Stimulated activated CD8-positive, alpha-beta memory T cell treated with anti-CD3 and anti-CD28 coated beads, Interleukin-7, amount 100 ng/mL, for 48 hours (primary cell): ENCODE measurements at places on chromosomes 11 and 22.

GRCh38 chr22:24460418-24461089 lies 33.2 kb downstream of the ADORA2A start:
- peak; percentile 15 for DNase-seq

GRCh38 chr11:1748636-1749394 lies 1.6 kb downstream of the IFITM10 start:
- DNase-seq, result no peak

GRCh38 chr11:76385903-76386302 lies 4.8 kb downstream of the GVQW3 start:
- no peak for DNase-seq

DNA sequence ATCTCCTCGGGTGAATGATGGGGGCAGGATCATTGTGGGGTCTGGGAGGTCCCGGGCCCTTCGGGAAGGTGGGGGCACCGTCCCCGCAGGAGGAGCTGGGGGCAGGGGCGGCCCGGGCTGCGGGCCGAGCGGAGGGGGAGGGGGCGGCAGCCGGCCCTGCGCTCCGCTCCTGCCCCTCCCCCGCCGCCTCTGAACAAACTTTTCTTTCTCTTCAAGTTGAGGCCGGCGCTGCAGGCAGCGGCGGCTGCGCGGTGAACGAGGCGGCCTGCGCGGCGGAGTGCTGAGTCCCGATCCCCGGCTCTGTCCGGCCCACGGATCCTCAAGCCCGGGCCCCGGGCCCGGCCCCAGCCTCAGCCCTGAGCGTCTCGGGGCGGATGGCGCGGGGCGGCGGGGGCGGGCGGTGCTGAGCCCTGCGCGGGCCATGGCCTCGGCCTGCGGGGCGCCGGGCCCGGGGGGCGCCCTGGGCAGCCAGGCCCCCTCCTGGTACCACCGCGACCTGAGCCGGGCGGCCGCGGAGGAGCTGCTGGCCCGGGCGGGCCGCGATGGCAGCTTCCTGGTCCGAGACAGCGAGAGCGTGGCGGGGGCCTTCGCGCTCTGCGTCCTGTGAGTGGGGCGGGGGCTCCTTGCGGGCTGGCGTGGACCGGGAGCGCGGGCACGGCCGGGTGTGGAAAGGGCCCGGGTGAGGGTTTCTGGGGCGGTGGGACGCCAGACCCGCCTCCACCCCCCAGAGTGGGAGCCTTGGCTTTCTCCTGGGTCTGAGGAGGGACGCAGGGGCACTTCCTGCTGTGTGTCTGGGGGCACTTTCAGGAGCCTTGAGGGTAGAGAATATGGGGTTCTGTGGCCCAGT lies at the start of gene INPPL1:
TSS of gene INPPL1 (plus strand) at position 204 of the 847 bp plus-strand sequence. CDS start at position 422, 218 bp downstream.
- DNase-seq, result peak; percentile 19

- no peak for DNase-seq
Measured at GRCh38 chr11:23723861-23724260, 773.0 kb upstream of the LUZP2 start.

- DNase-seq, result no peak
Measured at GRCh38 chr11:19025481-19026406, 34.8 kb downstream of the MRGPRX2 start.

GRCh38 chr11:112401036-112401769 lies 140.5 kb upstream of the PLET1 start:
- no peak for DNase-seq

- no peak for DNase-seq
Measured at GRCh38 chr11:3213659-3214419, 4.8 kb downstream of the MRGPRG start.

- no peak for DNase-seq
Measured at GRCh38 chr22:39356464-39356863, 6.7 kb downstream of the SYNGR1 start.

DNA sequence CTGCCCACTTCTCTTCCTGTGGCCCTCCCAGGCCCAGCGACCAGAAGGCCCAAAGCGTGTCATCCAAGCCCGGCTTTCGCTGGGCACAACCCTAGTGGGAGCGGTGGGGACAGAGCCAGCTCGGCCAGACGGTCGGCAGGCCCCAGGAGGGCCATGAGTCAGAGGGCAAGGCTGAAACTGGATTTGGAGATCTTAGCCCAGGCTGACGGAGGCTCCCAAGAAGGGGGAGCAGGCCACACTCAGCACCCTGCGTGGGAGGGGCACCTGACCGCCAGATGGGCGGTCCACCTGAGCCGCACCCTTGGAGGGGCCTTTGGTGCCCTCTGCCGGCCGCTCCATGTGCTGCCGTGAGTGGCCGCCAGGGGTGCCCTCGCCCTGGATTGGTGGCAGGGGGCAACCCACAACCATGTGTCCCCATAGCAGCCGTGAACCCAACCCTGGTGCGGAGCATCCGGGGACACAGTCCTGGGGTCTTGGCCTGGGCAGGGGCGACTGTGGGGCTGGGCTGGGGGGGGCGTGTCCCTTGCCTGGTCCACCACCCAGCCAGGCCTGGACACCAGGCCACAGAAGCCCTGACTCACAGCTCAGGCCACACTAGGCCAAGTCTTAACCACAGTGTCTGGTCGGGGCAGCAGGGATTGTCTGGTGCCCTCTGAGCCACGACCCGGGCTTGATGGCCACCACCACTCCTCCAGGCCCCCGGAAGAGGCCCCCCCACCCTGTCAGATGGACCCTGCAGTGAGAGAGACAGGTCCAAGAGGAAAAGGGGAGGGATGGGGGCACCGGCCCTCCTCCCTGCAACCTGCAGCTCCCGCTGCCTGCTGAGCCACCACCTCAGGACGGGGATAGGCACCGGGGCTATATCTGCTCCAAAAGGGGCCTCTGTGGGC lies 19.2 kb upstream of the TALDO1 start:
- DNase-seq, result peak; percentile 65

- DNase-seq, result no peak
Measured at GRCh38 chr22:19981961-19982920, 34.4 kb downstream of the ARVCF start.

- no peak for DNase-seq
Measured at GRCh38 chr11:123184531-123184930, 10.5 kb downstream of the CLMP start.

DNA sequence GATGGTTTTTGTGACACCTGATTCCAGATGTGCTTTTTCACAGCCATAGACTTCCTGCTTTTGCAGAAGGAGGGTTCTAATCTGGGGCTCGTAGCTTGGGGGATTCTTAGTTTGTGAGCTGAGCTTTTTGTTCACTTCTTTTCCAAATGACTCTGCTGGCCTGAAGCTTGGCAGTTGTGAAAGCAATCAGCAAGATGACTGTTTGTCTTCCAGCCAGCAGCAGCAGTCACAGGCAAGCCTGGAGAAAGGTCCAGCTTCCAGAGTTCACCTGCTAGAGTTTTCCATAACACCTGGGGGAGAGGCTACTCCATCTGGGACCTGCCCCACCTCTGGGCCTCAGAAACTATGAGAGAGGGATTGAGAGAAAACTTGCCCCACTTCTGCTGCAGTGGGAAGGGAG lies 4.1 kb downstream of the MARK2 start:
- DNase-seq, result no peak

DNA sequence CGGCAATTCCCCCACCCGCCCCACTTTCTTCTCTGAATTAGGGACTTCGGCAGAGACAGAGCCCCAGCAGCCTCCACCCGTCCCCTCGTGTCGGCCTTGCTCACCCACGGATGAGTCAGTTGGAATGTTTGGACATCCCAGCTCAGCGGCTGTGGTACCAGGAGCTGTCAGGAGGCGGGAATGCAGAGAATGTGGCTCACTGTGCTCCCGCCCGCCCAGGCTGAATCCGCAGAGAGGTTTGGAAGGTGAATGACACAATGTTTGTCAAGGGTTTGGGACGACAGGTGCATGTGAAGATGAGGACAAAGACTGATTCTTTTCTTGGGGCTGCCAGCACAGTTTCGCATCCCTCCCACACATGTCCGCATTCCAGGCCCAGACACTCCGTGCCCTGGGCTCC lies 39.6 kb downstream of the LIF start:
- DNase-seq, result no peak

DNA sequence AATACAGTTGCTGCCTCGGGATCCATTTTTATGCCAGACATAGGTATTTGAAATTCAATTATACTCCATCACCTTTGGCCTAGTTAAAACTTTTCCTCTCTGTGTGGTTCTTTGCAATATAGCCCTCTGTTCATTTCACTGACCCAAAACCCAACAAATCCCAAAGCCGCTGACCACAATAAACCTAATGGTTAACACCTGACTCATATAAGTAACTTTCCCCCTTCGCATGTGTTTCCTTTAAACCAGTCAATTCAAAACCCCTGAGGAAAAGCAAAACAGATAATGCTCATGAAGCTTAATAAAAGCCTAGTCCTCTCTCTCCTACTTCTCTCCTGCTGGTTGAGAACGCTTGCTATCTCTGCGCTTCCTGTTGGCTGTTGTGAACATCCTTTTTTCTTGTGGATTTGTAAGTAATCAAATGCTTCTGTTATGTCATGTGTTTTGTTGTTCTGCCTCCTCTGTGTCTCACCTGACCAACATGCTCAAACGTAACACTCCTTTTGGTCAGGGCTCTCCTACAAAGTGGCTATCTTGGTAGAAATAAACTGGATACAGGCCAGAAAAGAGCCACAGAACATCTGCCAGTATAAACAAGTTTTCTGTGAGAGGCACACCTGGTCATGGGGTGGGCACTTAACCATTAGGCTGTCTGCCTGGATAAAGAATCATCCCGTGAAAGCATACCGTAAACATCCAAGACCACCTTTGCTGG lies 652.6 kb downstream of the METTL15 start:
- DNase-seq, result no peak

DNA sequence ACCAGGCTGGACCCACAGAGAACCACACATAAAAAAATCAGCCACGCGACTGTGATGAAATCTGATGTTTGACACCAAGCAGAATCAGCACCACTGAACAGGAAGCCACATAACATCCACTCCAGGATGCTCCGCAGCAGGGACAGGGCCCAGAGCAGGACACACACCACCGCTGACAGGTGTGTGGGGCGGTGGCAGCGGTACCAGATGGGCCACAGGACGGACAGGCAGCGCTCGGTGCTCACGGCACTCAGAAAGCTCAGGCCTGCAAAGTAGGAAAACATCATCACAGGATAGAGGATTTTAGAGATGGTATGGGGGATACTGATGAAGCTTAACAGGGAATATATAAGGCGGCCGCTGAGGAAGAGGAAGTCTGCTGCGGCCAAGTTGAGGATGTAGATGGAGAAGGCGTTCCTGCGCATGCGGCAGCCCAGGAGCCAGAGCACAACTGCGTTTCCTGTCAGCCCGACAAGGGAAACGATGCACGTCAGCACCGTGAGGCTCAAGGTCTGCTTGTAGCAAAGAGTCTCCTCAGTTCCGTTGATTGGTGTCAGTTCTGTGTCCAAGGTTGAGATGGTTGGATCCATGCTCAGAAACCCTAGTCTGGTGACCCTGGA lies 4.9 kb downstream of the MRGPRX1 start:
- no peak for DNase-seq

DNA sequence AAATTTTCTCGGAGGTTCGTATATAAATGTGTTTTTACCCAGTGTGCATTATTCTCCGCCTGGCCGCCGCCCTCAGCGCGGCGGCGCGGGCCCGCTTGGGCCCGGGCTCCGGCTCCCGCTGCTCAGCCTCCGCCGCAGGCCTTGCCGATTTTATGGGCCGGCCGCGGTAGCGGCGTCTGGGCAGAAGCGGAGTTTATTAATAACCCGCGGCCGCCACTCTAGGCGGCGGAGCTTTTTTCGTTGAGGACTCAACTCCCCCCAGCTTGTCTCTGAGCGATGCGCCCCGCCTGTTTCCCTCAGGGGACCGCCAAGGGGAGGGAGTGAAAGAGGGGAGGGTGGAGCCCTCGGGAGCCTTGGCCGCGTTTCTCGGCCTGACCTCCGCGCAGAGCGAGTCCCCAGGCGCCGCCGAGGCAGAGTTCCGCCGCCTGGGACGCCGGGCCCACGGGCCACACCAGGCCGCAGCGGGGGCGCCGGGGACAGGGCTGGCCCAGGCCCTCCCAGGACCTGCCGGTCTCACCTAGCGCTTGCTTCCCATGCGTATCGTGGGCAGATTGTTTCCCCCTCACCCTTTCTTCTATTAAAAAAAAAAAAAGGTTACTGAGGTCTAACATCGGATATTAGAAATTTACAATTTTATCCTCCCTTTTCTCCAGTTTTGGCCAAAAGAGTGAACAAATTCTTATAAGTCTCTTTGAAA lies 399 bp downstream of the ZNF143 start:
- DNase-seq, result peak; percentile 70

DNA sequence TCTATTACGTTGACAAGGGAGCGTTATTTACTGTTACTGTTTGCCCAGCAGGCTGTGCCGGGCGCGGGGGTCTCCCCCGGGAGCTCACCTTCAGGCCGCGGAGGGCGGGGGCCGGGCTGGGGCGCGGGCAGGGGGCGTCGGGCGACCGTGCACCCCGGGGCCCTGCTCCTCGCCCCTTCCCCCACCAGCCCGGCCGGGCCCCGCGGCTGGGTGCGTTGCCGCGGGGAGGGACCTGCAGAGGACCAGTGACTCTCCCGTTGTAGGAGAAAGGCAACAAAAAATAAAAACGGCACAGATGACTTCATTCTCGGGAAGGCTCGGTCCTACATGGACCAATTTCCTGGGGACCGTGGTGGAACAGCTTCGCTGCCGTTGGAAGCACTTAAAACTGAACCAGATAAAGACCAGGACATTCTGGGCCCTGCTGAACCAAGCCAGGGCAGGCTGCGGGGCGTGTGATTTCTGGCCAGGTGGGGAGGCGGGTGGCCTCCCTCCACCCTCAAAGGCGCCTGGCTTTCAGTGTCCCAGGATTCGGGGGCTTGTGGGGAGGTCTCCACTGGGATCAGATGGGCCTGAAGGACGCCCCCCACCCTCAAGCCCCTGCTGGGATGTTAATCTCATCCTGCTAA lies 57.4 kb downstream of the IGLL1 start:
- DNase-seq, result no peak

GRCh38 chr22:37734964-37735451 lies 38.2 kb downstream of the TRIOBP start:
- no peak for DNase-seq

- DNase-seq, result no peak
Measured at GRCh38 chr11:16632295-16633200, 105.9 kb upstream of the C11orf58 start.

GRCh38 chr11:129252621-129253020 lies 60.5 kb upstream of the ARHGAP32 start:
- DNase-seq, result no peak

- DNase-seq, result no peak
Measured at GRCh38 chr22:37255558-37256006, 11.5 kb upstream of the RAC2 start.

DNA sequence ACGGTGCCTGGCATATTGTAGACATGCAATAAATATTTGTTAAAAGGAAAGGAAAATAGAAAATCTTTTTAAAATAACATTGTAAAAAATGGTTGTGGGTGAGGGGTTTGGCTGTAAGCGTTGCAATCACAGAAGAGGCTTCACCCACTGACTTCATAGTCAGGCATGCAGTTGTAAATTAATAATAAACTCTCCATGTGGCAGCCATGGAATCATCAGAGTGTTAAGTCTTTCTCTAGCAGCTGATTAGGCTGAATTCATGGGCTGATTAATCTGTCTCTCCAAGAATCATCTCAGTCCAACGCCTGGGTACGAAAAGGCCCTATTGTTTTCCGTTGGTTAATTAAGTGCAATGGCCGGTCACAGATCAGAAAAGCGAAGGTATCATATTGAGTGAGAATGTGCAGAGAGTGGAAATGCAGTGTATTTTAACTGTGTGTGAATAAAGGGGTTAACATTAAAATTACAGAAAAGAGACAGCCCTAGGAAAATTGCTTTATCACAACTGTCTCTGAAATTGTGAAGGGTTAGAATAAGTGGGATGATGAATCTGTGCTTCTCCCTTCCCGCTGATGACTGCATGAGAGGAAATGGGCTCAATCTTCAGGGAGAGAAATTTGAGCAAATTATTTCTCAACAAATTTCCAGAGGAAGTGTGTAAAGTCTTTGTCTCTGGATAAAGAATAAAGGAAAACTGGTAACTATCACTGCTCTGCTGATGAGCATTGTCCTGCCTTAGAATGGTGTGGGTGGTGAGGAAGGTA lies 269.0 kb downstream of the FAM76B start:
- no peak for DNase-seq

GRCh38 chr11:60485987-60486386 lies 6.6 kb upstream of the MS4A12 start:
- no peak for DNase-seq
